ENCODE measurements at places on chromosomes 3 and 15.

DNA sequence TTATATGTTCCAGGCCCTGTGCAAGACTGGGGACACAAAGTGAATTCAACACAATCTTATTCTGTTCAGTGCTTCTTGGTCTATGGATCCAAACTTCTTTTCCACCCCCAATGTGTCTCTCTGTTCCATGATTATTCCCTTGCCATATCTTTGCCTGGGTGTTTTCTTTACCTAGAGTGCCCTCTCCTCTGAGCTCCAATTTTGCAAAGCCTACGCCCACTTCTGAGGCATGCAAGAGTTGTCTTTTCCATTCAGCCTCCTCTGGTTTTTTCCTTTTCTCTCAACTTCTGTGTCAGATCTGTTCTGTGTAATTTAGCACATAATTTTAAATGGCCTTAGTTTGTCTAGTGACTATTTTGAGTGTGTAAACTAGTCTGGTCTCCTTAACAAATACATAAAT lies 72.8 kb upstream of the PLCL2 start:
- DNase-seq, result no peak

GRCh38 chr15:68114356-68114755 lies 60.2 kb downstream of the PIAS1 start:
- peak; percentile 1 for DNase-seq

- no peak for DNase-seq
Observed at GRCh38 chr3:49649576-49649975, 24.6 kb upstream of the APEH start.

DNA sequence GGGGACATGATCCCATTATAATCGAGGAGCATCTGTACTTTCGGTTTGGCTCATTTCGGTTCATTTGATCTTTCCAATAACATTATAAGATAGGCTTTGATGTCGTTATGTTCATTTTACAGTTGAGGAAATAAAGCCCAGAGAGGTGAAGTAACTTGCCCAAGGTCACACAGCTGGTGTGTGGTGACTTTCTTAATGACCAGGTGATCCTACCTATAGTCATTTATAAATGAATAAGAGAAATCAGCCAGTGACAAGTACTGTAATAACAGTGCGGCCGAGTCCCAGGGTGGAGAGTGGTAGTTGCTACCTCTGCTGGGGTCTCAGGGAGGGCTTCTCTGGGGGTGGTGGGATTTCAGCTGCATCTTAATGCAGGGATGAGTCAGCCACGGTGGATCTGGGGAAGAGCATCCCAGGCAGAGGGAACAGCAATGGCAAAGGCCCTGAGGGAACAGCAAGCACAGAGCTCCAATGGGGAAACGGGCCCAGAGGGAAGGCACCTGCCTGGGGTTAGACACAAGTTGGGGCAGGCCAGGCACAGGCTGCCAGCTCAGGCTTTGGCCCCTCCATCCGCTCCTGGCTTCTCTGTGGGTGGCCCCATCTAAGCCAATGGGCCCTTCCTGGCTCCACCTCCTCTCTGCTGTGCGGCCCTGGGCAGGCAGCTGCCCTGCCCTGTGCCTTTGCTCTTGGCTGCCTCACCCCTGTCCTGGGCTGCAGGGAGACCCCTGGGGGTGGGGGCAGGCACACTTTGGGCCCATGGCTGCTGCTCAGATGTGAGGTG lies 1.1 kb upstream of the FBLN2 start:
- DNase-seq, result no peak

DNA sequence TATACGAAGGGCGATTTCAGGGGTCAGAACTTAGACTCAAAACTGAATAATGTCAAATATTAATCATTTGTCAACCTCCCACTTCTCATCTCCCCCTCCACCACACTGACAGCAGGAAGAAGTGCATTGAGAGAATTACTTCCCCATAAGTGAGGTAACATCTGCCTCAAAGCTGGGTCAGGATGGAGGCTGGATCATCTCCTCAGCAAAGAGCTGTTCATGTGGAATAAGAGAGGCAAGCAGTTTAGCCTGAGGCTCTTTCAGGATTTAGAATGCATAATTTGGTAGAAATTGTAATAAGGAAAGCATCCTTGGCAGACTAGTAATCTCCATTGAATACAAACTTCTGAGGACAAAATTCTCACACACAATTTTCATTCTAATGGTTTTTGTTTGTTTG lies 512.1 kb downstream of the ROBO1 start:
- no peak for DNase-seq

DNA sequence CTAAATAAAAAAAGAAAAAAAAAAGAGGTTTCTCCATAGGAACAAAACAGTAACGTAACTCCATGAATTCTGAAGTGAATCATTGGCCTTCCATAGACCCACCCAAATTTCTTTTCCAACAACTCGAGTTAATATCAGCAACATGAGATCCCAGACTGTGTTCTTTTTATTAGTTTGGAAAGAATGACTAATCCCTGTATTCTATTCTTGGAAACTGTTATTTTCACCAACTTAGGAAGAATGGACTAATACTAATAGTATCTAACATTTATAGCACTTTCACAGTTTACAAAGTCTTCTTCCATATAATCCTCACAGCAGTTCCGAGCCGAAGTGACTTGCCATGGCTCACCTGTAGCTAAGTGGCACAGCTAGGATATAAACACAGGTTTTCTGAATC lies 72.7 kb upstream of the SLC4A7 start:
- no peak for DNase-seq

DNA sequence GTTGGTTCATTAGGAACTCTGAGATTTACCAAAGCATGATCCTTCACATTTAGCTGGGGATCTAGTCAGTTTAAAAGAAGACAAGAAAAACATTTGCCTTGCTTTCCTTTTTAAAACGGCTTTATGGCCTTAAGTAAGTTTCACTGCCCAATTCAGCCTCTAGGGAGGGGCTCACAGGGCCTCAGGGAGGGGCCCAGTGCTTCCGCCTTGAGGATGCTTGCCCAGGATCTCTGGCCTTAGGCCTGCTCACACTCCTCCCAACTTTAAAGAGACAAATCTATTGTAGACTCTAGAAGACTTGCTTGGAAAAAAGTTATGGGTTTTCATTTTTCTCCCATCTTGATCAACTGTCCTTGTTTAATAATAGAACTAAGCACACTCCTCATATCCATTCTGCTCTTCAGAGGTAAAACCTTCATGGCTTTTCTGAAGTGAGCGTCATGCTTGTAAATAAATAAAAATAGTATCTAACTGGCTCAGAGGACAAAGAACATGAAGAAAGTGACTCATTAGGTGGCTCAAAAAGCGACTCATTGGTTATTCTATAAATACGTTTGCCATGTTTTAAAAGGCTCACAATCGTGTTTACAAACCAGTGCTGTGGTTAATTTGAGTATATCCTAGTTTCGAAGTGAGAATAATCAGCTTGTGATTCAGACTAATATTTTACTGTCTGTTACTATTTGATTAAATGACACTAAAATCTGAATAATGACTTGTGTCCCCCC lies 13.7 kb downstream of the PDHB start:
- DNase-seq, result no peak

GRCh38 chr3:157953565-157953964 lies 152.7 kb downstream of the SHOX2 start:
- DNase-seq, result no peak

- no peak for DNase-seq
Observed at GRCh38 chr3:143514874-143515273, 333.4 kb downstream of the SLC9A9 start.

GRCh38 chr15:51935466-51936104 lies 36.0 kb downstream of the LEO1 start:
- no peak for DNase-seq

DNA sequence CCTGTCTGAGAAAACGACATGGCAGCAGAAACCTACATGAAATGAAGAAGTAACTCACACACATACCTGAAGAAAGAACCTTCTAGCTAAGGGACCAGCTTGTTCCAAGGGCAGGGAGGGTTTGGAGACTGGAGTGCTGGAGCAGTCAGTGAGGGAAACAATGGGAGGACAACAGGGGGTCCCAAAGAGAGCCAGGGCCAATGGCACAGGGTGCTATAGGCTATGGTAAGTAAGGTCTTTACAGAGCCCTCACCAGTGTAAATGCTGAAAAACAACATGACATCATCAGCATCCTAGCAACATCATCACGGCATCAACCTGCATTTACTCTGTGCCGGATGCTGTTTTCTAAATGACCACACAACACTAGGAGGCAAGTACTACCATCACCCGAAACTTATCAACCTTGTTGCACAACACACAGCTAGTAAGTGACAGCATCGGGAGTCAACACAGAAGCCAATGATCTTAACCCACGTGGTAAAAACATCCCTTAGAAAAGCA lies 449.5 kb upstream of the WNT5A start:
- DNase-seq, result no peak

- peak; percentile 68 for DNase-seq
Observed at GRCh38 chr15:65132878-65133547, 595 bp downstream of the PDCD7 start.

GRCh38 chr15:65028338-65028737 lies 1.1 kb downstream of the MTFMT start:
- no peak for DNase-seq

DNA sequence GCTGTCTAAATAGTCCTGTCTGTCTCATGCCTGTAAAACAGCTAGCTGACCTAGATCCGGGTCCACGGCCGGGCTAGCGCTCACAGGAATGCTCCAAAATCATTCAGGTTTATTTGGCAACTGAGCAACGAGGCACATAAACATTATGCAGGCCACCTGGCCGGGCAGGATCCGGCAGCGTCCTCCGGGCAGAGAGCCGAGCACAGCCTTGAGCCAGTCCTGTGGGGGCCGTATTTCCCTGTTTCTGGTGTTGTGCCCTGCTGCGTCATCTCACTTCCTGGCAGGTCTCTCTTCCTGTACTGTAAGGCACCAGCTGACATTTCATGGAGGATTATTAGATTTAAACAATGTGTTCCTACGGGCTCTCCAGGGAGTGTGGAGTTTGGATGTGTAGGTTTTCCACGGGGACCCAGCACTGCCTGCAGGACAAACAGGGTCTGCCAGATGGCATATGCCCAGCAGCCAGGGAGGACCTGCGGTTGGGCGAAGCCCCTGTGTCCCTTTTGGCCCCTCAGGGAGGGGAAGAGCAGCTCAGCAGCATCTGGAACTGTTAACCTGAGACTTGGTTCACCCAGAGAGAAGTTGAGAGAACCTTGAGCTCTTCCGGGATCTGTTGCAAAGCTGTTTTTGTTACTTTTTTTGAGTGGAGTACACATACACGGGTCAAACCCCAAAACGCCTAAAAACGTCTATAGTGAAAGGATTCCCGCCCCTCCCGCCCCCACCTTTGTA lies 16.6 kb upstream of the LRRK1 start:
- peak; percentile 77 for DNase-seq

- DNase-seq, result no peak
Observed at GRCh38 chr15:63231206-63231605, 41.8 kb downstream of the RAB8B start.

DNA sequence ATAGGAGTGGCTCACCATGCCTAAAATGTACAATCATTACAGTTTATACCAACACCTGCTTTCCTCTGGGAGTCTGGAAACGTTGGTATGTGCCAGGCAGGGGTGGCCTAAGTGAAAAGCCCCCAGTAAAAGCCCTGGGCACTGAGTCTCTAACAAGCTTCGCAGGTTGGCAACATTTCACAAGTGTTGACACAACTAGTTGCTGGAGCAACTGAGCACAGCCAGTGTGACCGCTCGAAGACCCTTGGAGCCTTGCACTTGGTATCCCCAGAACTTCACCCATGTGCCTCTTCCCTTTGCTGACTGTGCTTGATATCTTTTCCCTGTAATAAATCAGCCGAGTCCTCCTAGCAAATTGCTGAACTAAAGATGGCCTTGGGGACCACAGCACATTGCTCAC lies 2.7 kb downstream of the RIOX2 start:
- no peak for DNase-seq

DNA sequence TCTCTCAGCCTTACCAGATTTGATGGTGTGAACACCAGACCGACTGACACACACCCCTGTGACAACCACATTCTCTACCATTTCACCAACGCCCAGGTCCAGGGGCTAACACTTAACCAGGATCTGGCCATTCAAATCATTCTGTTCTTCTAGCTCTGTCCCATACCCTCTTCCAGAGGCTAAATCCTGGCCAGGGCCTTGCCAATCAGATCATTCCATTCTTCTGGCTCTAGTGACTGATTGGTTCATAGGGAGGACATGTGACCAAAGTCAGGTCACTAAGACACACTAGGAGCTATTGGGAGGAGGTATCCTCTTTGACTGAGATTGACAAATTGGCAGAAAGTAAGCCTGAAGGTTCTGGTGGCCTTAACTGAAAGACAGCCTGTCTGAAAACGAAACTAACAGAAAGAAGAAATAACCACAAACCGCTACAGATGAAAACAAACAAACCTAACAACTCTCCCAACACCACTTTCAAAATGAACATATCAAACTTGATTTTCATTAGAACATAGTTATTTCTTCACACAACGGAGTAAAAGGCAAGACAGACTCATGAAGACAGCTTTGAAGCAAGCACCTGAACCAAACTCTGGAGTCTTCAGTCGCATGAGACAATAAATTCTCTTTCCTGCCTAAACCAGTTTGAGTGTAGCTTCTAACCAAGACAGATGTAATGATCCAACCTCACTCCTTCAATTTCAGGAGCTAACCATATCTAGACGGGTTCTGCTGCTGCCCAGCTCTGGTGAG lies 68.5 kb downstream of the TRANK1 start:
- peak; percentile 19 for DNase-seq

GRCh38 chr3:129865806-129866205 lies 27.7 kb downstream of the TMCC1 start:
- no peak for DNase-seq

GRCh38 chr3:124428372-124429128 lies 301.7 kb upstream of the UMPS start:
- DNase-seq, result no peak

GRCh38 chr3:126967386-126967785 lies 15.5 kb upstream of the PLXNA1 start:
- DNase-seq, result no peak

- no peak for DNase-seq
Observed at GRCh38 chr15:35288580-35288979, 203.5 kb upstream of the NANOGP8 start.

- DNase-seq, result peak; percentile 69
Observed at GRCh38 chr15:29018120-29018805, 132.5 kb downstream of the APBA2 start.

- DNase-seq, result no peak
Observed at GRCh38 chr3:151386056-151386455, 1.5 kb upstream of the P2RY12 start.

GRCh38 chr3:115254492-115255196 lies 107.6 kb upstream of the ZBTB20 start:
- DNase-seq, result no peak

GRCh38 chr15:29046281-29046810 lies 160.6 kb downstream of the APBA2 start:
- no peak for DNase-seq

- peak; percentile 73 for DNase-seq
Observed at GRCh38 chr15:40844696-40845030, 815 bp downstream of the SPINT1 start.

DNA sequence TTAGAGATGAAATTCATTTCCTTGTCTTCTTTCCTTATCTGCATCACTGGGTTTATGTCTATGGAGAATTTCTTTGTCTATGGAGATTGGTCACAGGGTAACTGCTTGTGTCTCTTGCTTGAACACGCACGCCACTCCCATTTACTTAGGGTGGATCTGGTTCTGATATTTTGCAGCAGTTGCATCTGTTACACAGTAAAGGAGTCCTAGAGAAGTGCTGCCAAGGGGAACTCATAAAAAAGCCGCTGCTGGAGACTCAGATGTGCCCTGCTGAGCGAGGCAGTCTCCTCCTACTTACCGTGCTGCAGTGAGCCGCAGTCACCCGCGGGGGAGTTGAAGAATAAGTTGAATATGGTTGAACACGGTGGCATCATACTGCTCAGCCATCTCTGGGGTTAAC lies 105.2 kb upstream of the KLHL25 start:
- no peak for DNase-seq

Measured in DMS53 (cell line).